ENCODE measurements at places on chromosomes 2 and 18.
A peak's percentile ranks its signal among the peaks of the same experiment; 100 is the strongest.

- DNase-seq = no peak
Observed at GRCh38 chr2:174153757-174154680, 94.3 kb downstream of the OLA1 start.

- DNase-seq = peak; percentile 43
Observed at GRCh38 chr2:69641887-69642708, 1.4 kb downstream of the AAK1 start.

DNA sequence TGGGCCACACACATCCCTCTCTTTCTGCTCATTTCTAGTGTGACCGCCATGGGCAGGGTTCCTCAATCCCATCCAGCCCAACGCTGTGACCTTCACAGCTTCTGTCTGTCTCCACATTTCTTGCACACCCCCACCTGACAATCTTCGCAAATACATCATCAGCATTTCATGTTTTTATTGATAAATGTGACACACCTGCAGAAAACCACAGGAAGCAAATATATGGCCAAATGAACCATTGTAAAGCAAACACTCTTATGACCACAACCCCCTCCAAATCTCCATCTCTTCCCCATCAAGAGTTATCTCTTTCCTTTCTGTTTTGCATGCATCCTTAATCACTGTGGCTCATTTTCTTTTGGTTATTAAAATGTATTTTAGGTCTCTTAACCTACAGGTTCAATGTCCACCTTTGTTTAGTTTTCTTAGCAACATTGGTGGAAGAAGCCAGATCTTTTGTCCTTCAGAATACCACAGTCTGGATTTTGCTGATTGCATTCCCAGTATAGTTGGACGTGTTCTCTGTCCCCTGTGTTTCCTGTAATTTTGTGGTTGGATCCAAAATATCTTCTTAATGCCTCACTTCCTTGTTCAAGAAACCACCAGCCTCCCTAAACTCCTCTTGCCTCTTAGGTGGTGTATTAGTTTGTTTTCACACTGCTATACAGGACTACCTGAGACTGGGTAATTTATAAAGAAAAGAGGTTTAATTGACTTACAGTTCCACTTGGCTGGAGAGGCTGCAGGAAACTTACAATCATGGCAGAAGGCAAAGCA lies 9.8 kb upstream of the NCK2 start:
- no peak for DNase-seq

DNA sequence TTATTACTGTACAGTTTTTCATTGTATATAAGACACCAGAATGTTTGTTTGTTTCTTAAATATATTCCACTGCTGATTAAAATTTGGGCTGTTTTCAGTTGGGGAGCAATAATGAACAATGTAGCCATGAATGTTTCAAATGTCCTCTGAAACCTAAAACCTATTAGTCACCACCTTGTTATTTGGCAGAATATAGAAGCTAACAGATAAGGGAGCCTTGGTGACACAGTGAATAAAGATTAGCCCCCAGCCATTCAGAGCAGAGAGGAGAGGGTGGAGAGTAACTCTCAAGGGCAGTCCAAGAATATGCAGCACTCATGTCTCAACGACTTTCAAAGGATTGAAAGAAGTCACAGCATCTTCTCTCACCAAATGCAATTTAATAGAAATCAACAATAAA lies 43.1 kb upstream of the ATP8B1 start:
- no peak for DNase-seq

DNA sequence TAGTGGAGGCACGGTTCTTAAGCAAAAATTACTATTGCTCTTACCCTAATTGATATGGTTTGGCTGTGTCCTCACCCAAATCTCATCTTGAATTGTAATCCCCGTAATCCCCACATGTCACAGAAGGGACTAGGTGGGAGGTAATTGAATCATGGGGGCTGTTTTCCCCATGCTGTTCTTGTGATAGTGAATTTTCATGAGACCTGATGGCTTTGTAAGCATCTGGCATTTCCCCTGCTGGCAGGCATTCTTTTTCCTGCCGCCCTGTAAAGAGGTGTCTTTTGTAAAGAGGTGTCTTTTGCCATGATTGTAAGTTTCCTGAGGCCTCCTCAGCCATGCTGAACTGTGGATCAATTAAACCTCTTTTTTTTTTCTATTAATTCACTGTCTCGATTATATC lies 1691.8 kb upstream of the SLC39A10 start:
- DNase-seq = no peak

- peak; percentile 69 for DNase-seq
Observed at GRCh38 chr18:79507076-79507545, 111.4 kb downstream of the NFATC1 start.

Measured in eye (tissue), 1 donor.